ENCODE measurements at places on chromosomes 1 and 21.
A peak's percentile ranks its signal among the peaks of the same experiment; 100 is the strongest.

DNA sequence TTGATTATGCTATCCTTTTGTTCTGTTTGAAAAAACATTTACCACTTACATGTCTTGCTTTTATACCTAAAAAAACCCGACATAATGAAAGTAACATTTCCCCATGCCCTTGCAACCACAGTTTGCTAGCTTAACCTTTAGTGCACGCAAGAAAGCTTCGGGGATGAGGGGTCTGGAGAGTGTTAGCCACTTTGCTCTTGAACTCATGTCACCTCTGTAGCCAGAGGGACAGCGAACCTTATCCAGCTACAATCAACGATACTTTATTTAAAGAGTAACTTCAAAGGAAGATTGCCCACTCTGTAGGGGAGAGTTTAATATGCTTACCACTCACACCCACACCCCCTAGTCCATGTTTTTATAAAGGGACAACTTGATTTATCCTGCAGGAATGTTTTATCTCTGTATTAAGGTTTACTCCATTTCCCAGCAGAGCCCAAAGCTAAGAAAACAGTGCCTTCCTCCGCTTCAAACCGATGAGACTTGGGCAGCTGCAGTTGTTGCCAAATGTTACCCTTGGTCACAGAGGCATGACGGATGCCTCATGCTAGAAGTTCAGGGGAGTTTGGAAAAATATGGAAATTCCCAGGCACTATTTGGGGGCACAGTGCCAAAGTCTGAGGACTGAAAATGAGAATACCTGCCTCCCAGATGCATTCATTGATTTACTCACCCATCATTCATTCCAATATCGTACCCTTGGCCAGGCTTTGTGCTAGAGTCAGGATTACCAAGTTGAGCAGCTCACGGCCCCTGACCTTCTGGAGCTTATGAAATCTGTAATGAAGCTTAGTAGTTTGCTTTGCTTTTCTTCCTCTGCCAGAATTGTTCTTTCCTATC, 61.4 kb upstream of the VCAM1 start:
- no peak for DNase-seq

- DNase-seq: no peak
Observed at GRCh38 chr1:64754173-64754572, 9.3 kb downstream of the RAVER2 start.

DNA sequence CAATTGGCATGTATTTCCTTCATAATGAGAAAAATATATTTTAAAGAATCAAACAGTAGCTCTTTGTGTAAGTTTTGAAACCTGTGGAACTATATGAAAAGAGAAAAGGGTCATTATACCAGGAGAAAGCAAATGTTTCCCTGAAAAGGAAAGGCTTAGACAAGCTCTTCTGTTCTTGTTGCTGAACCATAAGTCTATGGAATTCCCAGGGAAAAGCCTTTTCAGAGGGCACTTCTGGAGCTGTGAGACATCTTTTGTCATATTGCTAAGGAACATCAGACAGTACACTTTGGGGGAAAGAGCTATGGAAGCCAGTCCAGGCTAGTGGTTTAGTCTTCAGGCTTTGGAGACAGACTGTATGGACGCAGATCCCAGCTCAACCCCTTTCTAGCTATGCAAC, 12.1 kb upstream of the SHCBP1L start:
- no peak for DNase-seq

GRCh38 chr1:30336550-30337323, 386.6 kb downstream of the MATN1 start:
- DNase-seq: no peak

DNA sequence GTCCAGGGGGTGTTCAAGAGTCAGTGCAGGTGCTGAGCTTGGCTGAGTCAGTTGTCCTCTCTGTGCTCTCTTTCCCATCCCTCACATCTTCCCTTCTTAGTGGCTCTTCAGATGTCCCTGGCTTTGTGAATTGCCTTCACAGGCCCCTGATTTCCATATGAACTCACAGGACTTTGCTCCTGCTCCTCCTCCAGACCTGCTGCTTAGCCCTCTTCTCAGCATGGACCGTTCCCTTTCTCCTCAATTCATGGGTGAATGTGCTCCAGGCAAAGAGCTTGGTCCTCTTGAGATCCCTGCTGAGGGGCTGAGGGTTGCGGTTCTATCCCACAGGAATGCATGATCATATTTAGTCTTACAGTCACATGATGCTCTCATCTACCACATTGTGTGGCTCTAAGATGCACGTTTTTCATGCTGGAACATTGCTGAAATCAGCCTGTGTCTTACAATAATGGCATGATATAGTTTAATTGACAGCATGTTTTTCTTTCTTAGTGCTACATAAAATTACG, 30.5 kb downstream of the CACNA1E start:
- no peak for DNase-seq

- DNase-seq: peak; percentile 93
Observed at GRCh38 chr1:155208541-155209311, at the start of gene MTX1. MTX1 (plus strand) TSS chr1:155208695; CDS start chr1:155208805, 110 bp downstream.

GRCh38 chr21:29892379-29892778, 47.4 kb downstream of the GRIK1 start:
- no peak for DNase-seq

GRCh38 chr1:113255720-113256347, 134.5 kb upstream of the MAGI3 start:
- no peak for DNase-seq

DNA sequence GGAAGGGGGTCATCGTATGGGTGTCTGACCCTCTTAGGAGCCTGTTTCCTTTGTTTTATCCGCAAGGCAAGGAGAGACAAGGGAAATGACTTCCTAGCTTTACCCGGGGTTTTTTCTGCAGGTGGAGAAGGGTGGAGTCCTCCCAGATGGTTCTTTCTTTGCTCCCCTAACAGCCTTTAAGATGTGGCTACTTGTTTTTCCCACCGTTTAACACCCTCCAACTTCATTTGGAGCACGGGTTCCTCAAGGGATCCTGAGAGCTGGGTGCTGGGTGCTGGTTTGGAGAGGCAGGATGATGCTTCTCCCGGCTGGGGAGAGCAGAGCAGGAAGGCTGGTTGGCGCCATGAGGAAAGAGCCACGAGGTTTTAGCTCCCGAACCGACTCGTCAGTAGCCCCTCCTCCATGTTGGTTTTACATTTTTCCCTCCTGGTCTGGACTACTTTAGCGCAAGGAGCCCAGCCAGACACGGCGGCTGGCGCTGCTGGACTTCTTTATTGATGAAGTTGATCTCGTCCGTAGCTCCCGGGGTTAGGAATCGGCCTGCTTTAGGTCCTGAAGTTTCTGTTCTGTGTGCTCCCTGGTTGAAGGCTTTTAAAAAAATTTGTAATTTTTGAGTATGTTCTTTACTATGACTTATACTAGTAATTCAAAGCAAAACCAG, 1.4 kb downstream of the UCK2 start:
- DNase-seq: peak; percentile 55

DNA sequence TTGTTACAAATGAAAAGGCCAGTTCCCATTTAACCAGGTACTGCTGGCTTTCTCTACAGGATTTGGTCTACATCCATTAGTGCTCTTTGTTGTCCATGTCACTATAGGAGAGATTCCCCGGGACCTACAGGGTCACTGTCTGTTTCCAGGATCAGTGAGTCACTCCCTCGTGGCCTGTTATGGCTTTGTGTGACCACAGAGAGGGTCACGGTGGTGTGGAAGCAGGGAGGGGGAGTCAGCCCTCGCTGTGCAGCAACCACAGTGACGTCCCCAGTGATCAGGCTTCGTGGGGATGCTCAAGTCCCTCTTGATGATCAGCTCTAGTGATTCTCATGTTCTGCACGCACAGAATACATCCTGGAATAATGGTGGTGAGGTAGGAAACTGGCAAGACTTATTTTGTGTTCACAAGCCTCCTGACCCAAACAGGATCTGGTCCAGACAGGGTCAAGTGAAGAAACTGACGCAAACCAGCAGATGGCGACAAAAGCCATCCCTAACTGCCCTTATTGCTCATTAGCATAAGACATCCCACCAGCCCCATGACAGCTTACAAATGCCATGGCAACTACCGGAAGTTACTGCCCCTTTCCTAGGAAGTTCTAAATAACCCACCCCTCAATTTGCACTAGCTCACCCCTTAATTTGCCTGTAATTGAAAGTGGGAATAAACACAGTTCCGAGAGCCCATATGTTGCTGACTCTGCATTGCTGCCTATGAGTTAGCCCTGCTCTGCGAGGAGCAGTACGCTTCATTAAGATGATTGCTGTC, 98.5 kb downstream of the DISC1 start:
- peak; percentile 30 for DNase-seq

GRCh38 chr1:85464497-85465098, 361 bp downstream of the DDAH1 start:
- DNase-seq: peak; percentile 71

DNA sequence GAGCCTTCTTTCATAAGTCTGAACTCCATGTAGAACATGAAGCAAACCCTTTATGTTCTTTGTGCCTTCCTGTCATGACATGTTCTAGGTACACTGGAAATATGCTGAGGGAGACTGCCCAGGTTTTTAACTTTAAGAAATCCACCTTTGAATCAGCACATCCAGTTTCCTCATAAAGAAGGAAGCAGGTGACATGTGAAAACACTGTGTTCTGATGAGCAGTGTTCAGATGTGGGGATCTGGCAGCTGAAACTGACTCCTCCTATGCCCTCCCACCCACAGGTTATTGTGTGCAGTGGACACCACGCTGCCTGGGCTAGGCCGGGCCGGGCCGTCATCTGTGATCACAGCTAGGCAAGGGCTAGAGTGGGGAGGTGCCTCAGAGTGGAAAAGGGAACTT, 51.1 kb downstream of the CNN3 start:
- no peak for DNase-seq

DNA sequence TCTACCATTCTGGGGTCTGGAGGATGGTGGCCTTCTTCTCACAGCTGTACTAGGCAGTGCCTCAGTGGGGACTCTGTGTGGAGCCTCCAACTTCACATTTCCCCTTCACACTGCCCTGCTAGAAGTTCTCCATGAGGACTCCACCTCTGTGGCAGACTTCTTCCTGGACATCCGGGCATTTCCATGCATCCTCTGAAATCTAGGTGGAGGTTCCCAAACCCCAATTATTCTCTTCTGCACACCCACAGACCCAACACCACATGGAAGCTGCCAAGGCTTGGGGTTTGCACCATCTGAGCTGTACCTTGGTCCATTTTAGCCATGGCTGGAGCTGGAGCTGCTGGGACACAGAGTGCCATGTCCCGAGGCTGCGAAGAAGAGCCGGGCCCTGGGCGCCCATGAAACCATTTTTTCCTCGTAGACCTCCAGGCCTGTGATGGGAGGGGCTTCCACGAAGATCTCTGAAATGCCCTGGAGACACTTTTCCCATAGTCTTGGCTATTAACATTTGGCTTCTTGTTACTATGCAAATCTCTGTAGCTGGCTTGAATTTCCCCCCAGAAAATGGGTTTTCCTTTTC, 170.5 kb downstream of the FOXD2 start:
- DNase-seq: no peak

DNA sequence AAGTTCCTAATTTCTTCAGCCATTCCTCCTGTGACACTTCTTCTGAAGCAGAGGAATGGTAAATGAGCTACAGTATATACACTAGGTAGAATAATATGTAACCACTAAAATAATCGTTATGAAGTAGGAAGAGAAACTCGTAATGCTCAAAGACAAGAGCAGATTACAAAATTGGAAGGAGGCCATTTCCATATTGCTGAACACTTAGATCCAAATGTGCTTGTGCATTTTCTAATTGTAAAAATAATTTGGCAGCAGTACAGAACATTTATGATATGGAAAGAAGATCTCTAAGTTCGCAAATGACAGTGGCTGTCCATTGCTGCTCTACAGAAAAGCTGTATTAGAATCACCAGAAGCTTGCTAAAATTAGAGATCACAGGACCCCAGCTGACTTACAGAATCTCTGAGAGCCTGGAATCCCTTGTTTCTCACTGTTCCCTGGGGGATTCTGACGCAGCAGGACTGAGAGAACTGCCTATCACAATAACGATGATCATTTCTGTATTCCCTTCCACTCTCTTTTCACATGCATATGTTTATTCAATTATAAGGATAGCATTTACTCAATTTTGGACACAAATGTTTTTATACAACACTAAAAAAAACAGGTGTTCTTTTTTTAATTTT, 242.1 kb downstream of the OMA1 start:
- no peak for DNase-seq

- no peak for DNase-seq
Observed at GRCh38 chr21:38825921-38826320, 20.2 kb downstream of the ETS2 start.

GRCh38 chr1:7962014-7962335, 464 bp downstream of the PARK7 start:
- peak; percentile 56 for DNase-seq

DNA sequence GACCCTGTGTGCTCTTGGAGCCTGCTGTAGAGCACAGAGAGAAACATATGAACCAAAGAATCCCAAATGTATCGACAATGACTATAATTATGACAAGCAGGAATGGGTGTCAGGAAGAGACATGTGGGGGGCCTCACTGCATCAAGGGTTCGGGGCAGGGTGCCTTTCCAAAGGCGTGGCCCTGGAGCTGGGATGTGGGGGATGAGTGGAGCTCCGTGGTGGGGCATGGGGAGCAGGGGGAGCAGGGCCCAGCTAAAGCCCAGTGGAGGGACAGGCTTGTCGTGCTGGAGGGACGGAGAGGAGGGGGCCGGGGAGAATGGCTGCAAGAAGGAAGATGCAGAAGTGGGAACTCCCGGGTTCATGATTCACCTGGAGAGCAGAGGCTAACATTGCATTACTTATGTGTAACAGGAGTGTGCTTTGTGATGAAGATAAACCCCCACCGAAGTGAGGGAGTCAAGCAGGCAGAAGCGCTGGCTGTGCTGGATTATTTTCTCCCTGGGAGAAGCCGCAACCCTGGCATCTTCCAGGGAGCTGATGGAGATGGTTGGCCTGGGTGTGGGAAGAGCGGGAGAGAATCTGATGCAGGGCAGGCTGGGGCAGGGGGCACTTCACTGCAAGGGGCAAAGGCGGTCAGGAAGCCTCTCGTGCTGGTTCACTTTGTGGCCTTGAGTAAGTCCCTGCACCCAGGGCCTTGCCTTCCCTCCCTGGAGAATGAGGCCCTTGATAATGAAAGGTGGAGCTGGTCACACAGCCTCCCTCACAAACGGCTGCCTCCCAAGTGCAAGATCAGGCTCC, 124.6 kb upstream of the RUNX3 start:
- no peak for DNase-seq

- no peak for DNase-seq
Observed at GRCh38 chr1:7292714-7293419, 478.2 kb upstream of the VAMP3 start.

- no peak for DNase-seq
Observed at GRCh38 chr1:216739793-216740192, 16.6 kb upstream of the ESRRG start.

- DNase-seq: no peak
Observed at GRCh38 chr1:5147806-5148205, 493.4 kb downstream of the AJAP1 start.

DNA sequence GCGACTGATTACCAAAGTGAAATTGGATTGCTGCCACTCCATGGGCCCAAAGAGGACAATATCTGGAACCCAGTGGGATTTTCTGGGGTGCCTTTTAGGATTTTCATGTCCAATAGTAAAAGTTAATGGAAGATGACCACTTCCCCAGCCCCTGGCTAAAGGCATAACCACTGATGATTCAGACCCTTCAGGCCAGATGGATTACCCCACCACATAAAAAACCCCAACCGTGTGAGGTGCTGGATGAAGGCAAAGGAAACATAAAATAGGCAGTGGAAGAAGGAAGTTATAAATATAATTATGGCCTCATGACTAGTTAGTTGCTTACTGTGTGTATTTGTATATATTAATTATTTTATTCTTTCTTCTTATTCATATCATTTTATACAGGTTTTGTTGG, 40.2 kb upstream of the IL10 start:
- no peak for DNase-seq

Measured in GM13976 (cell line).